Astrocyte (in vitro differentiated cells and primary cell): ENCODE measurements at places on chromosomes 13 and 19. TPM values are rescaled to one million over a fixed set of nuclear protein-coding genes. Genes with fewer than 3 reads are reported as not detected.

DNA sequence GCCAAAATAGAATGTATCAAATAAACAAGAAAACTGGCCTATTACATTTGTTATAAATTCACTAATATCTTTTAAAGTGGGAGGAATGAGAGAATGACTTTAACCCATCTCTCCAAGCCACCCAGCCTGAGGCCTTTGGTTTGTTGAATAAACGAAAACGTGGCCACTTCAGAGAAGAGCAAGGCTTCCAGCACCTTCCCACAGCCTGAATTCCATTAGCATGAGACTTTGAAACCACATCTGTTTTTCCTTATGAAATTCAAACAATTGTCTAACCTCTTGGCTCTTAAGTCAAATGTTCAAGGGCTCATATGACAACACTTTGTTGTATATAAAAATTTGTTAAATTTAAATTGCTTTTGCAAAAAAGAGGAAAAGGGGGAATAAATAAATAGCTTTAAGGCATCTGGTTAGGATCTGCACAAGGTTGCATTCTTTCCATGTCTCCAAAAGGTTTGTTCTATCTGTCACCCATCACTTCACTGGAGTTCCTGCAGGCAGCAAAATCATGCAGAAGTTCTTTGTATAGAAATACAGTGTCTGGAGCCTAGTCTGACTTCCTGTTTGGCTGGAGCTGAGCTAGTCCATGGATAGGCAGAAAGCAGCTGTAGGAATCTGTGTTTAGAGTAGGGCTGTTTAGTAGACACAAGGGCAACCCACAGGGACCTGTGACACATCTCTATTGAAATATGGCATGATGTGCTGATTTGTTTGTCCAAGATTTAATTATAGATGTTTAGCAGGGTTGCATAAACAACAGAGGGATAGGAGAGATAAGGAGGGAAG lies 502.3 kb downstream of the KCTD12 start:
- peak; percentile 92 for DNase-seq
- peak overlapping the region; percentile 78 for H3K27ac ChIP-seq
- peaks cover 7% of the 10 kb centered on the region for H3K4me1 ChIP-seq
- H3K4me3 ChIP-seq = no peak overlapping the region

- H3K36me3 ChIP-seq = no peaks in the 10 kb centered on the region
- peaks cover 8% of the 10 kb centered on the region for H3K27me3 ChIP-seq
- DNase-seq = peak; percentile 32
Measured at GRCh38 chr19:47430041-47430802, 10.9 kb upstream of the MEIS3 start.

- no peaks in the 10 kb centered on the region for H3K4me1 ChIP-seq
- H3K36me3 ChIP-seq = no peaks in the 10 kb centered on the region
- no peak for DNase-seq
- H3K27ac ChIP-seq = no peak overlapping the region
- H3K27me3 ChIP-seq = no peaks in the 10 kb centered on the region
- H3K4me3 ChIP-seq = no peak overlapping the region
Measured at GRCh38 chr13:98243929-98244272, 66.8 kb upstream of the RNF113B start.

GRCh38 chr19:58304748-58305064 lies 471 bp upstream of the ERVK3-1 start:
- H3K36me3 ChIP-seq = peaks cover 28% of the 10 kb centered on the region
- H3K4me1 ChIP-seq = peaks cover 10% of the 10 kb centered on the region
- DNase-seq = no peak

DNA sequence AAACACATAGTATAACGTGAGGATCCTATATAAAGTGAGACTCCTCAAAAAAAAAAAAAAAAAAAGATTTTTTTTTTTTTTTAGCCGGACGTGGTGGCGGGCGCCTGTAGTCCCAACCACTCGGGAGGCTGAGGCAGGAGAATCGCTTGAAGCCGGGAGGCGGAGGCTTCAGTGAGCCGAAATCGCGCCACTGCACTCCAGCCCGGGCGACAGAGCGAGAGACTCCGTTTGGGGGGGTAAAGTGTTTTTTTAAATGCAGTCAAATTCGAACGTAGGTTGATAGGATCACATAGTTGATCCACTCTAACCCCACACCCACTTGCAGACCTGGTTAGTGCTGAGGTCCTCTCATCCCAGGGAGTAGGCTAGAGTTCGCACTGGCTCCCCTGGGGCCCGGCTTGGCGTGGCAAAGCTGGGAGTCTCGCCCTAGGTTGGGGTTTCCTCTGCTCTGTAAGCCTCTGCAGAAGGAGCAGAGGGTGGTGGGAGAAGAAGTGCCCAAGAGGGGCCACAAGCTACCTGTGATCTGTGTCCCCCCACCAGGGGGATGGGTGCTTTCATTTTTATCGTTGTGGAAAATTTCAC lies 6.5 kb downstream of the RNF225 start:
- DNase-seq = no peak
- peak overlapping the region; percentile 11 for H3K27ac ChIP-seq
- H3K27me3 ChIP-seq = no peaks in the 10 kb centered on the region
- peak overlapping the region; percentile 72 for H3K4me3 ChIP-seq
- H3K4me1 ChIP-seq = peaks cover 13% of the 10 kb centered on the region
- no peaks in the 10 kb centered on the region for H3K36me3 ChIP-seq

DNA sequence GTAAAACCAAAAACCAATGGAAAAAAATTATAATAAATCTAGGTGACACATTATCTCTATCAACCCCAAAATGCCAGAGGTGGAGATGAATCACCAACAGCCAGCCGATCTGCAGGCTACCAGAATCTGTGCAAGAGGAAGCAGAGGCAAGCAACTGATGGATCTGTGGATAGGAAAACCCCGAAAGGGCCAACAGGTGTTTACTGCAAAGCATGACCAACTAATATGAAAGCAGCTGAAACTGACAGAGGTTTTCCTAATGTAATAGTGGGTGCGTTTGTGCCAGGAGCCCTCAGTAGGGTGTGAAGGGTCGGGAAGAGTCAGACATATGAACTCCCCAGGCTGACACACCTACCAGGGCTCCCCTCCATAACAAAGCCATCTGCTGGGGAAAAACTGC lies 554.6 kb downstream of the RFC3 start:
- H3K27ac ChIP-seq = no peak overlapping the region
- no peak overlapping the region for H3K4me3 ChIP-seq
- no peaks in the 10 kb centered on the region for H3K27me3 ChIP-seq
- no peaks in the 10 kb centered on the region for H3K36me3 ChIP-seq

GRCh38 chr13:113981194-113981605 lies 7.3 kb upstream of the C13orf46 start:
- no peak for DNase-seq
- H3K27me3 ChIP-seq = no peaks in the 10 kb centered on the region
- H3K4me1 ChIP-seq = peaks cover 11% of the 10 kb centered on the region
- H3K36me3 ChIP-seq = peaks cover 17% of the 10 kb centered on the region

DNA sequence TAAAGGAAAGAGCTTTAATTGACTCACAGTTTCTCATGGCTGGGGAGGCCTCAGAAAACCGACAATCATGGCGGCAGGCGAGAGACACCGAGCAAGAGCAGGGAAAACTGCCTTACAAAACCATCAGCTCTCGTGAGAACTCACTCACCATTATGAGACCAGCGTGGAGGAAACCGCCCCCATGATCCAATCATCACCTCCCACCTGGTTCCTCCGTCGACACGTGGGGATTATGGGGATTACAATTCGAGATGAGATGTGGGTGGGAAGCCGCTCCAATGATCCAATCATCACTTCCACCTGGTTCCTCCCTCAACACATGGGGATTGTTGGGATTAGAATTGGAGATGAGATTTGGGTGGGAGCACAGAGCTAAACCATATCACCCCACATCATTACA lies 293.9 kb downstream of the ABCC4 start:
- H3K27ac ChIP-seq = no peak overlapping the region
- DNase-seq = no peak
- peaks cover 4% of the 10 kb centered on the region for H3K4me1 ChIP-seq
- no peak overlapping the region for H3K4me3 ChIP-seq
- no peaks in the 10 kb centered on the region for H3K36me3 ChIP-seq

DNA sequence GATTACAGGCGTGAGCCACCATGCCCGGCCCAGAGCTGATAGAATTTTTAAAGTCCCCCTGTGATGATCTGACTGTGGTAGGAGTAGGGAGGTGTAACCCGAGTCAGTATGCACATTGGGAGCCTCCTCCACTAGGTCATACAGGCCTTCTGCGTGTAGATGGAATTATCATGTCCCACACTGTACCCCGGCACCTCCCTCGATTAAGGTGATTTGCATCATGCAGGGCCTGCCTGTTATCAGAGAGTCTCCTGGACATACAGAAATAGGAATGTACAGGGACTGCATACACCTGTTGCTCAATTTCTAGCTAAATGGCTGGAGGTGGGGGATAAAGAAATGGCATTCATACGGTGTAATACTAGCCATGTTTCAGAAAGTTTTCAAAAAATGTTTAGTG lies 922 bp upstream of the ERVK3-1 start:
- H3K4me1 ChIP-seq = peaks cover 10% of the 10 kb centered on the region
- DNase-seq = no peak
- no peak overlapping the region for H3K27ac ChIP-seq
- no peaks in the 10 kb centered on the region for H3K27me3 ChIP-seq
- no peak overlapping the region for H3K4me3 ChIP-seq

Gene C1QTNF9B
- total RNA-seq = not detected in 2 replicates

Gene GNG8
- total RNA-seq = not detected in 2 replicates

Gene TEX29
- total RNA-seq = 0.43 TPM in 1 of 2 replicates, not detected in the other

Gene SSC5D
- 46.8 and 66.1 TPM in 2 replicates for total RNA-seq

Gene RCBTB2
- 4.3 and 4.8 TPM in 2 replicates for total RNA-seq

Gene FCAR
- total RNA-seq = not detected in 2 replicates

Gene NKG7
- not detected in 2 replicates for total RNA-seq
